ENCODE measurements at places on chromosomes 2 and 18.

DNA sequence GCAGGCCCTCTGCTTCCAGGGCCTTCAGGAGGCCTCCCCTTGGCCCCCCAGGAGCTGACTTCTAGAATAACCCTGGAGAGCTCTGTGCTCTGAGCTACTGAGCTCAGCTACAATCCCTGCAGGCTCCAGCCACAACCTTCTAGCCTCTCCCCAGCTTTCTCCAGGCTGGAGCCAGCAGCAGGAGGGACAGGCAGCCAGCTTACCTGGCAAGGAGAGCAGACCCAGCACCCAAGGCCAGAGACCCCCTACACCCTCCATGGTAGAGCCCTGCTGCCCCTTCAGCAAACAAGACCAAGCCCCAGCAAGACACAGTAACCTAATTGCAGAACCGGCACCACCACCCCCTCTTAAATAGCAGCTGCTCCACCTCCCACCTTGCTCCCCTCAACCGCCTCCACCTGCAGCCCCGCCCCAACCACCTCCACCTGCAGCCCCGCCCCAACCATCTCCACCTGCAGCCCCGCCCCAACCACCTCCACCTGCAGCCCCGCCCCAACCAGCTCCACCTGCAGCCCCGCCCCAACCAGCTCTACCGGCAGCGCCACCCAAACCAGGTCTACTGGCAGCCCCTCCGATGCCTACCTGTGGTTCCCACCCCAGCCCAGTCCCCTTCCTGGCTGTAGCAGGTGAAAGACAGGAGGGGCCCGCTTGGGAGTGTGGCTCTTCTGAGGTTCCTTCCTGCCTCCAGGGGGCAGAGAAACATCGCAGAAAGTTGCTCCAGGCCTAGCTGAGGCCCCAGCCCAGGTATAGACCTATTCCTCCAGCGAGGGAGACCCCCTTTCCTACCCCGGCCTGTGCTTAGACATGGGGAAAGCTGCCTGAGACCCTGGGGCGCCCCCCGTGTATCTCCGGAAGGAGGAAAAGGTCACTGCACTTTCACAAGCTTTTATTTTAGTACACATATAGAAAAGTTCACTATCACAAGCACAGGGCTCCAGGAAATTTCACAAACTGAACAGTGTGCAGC, at the start of gene ASTL:
ASTL (minus strand) TSS at position 324 of the 967 bp plus-strand sequence; CDS start at position 258, 66 bp downstream.
- DNase-seq: peak; percentile 13

DNA sequence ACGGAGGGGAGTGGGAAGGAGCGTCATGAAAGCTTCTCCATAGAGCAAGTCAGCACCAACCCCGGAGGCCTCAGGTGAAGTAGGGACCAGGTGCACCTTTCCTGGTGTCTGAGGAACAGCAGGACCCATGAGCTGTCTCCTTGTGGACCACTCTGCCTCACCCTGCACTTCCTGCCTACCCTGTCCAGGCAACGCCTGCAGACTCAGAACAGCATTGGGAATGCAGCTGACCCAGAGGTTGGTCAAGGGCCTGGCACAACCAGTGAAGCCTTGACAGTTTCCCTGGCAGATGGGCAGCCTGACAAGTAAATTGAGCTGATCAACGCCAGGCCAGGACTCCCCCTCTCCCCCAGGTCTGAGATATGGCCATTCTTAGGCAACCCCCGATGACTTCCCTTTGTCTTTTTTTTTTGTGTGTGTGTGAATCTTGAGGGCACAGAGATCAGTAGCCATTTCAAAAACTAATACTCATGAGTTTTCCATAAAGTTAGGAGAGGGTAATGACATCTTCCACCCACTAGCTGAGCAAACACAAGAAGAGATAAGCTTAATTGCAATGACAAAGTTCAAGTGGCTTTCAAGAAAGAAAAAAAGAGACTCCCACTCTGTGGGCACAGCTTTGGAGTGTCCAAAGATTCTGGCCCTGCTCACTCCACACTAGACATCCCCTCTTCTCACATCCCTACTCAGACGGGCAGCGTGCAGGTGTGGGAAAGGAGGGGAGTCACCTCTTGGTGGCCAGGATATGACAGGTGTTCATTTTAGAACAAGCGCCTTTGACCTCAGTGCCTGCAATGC, 3.5 kb upstream of the FABP1 start:
- DNase-seq: no peak

- no peak for DNase-seq
Observed at GRCh38 chr18:13416208-13416607, 197.6 kb downstream of the LDLRAD4 start.

- no peak for DNase-seq
Observed at GRCh38 chr2:621303-622099, 55.7 kb downstream of the TMEM18 start.

DNA sequence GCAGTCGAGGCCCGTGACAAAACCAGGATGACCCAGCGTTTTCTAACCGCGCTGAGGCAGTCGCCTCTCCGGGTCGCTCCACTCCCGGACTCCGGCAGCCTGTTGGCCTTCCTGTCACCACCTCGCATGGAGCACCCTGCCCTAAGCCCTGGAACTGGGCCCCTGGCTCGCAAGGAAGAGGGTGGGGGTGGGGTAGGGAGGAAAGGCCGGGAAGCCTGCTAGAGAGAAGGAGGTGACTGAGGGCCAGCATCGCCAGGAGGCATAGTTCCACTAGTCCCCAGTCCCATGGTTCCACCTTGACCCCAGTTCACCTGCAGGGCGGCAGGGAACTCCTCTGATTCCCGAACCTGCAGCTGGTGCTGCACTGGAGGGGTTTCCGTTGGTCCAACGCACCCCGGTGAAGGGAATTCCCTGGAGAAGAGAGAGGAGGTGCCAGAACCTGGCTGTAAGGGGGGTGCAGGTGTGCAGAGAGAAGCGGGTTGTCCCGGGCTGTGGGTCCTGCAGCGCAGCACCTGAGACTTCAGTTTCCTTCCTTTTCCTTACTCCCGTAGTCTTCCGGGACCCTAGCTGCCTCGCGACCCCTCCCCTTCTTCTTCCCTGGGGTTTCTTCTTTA, 11.8 kb upstream of the EN1 start:
- DNase-seq: no peak

- no peak for DNase-seq
Observed at GRCh38 chr2:12341920-12342319, 374.8 kb upstream of the TRIB2 start.

DNA sequence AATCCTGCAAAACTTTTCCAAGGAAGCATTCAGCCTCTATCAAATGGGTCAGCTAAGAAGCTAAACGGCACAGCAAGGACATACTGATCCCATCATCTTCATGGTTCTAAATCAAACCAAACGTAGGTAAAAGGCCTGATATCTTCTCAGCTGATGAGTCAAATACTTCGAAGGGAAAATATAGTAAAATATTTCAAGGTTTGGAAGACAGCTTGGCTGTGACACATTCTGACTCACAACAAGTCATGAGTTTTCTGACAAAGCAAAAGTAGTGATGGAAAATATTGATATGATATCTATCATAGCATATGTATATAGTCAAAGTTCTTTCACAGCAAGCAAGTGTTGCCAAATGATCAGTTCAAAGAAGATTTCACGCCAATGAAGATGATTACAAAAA, 31.5 kb downstream of the DOCK10 start:
- DNase-seq: no peak

- DNase-seq: no peak
Observed at GRCh38 chr2:19893520-19894133, 8.2 kb downstream of the TTC32 start.

- no peak for DNase-seq
Observed at GRCh38 chr2:183248866-183249567, 124.8 kb downstream of the NUP35 start.

- no peak for DNase-seq
Observed at GRCh38 chr2:191478799-191479679, 198.9 kb upstream of the NABP1 start.

DNA sequence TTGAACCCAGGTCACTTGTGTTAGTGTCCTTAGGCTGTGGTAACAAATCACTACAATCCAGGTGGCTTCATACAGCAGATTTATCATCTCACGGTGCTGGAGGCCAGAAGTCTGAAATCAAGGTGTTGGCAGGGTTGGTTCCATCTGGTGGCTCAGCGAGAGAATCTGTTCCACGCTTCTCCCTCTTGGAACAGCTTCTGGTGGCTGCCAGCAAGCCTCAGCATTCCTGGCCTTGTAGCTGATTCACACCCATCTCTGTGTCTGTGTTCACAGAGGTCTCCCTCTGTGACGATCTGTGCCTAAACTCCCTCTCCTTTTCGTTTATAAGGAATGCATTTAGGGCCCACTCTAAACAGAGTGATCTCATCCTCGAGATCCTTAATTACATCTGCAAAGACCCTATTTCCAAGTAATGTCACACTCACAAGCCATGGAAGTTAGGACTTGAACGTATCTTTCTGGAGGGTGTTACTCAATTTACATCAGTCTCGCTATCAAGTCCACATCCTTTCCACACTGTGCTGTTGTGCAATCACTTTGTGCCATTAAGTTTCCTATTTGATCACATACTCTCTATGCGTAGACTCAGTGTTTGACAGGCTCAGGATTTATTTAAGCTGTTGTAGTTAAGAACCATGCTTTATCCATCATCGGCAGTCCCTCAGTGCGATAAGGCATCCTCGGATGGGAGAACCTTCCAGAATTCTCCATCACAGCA, 164.4 kb downstream of the SOCS6 start:
- DNase-seq: no peak

DNA sequence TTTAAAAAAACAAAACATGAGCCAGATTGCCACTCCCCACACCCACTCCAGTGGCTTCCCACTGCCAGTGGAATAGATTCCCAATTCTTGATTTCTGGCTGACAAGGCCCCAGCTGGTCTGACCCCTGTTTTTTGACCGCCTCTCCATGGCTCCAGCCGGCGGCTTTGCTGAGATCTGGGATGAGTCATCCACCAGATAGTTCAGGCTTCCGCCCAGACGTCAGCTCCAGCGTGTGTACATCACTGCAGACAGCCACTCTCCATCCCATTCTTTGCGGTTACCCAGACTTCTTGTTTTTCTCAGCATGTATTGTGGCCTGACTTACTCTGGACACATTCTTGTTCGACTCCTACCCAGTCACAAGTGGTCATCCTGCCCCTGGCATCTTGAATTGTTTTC, 227.9 kb downstream of the GBX2 start:
- DNase-seq: no peak

- no peak for DNase-seq
Observed at GRCh38 chr2:181464966-181465365, 7.8 kb downstream of the ITGA4 start.

DNA sequence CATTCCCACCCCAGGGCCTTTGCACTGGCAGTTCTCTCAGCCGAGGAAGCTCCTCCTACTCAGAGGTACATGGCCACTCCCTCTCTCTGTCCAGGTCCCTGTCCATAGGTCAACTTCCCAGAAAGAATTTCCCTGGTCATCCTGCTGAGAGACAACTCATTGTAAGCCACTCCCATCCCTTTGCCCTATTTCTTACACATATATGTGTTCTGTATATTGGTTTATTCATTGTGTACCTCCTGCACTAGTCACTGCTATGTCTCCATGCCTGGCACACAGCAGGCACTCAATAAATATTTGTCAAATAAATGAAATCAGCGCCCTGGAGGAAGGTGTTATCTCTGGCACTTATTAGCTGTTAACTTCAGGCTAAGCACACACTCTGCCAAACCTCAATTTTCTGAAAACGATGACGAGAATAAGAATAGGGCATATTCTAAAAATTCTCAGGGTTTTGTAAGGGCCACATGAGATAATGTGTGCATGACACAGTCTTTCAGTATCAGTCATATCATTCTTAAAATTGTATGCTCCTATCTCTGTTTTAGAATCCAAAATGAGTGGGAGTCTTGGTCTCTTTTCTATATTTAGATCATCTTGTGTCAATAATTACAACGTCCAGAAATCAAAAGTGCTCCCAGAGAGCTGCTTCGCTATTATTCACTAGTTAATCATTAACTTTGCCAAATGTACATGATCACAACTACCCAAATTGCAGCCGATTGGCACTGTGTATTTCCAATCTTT, 198.0 kb downstream of the ALK start:
- DNase-seq: no peak

GRCh38 chr2:114160263-114160981, 270.5 kb downstream of the ACTR3 start:
- DNase-seq: no peak

DNA sequence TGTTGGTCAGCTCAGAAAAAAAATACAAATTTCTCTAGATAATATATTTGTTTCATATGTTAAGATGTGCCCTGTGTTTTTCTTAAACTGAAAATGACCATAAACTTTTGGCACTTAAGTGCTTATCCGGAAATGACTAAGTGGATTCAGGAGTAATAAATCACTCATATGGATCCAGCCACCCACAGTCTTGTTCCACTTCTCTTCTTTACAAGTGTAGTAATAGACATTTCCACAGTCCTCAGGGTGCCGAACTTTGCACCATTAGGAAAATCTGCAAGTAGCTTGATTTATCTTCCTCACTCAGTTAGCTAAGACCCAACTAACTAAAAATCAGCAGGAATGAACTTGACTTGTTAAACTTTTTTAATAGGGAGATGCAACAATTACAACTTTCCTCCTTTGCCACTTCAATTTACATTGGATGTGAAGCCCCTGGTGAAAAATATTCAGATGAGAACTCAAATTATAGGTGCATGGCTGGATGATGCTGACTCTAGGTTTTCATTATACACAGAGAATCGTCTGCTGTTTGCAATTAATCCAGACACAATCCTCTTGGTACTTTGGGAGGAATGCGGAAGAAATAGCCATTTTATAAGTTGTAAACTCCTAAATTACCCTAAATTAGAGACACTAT, 322.5 kb downstream of the ARHGAP15 start:
- DNase-seq: no peak

DNA sequence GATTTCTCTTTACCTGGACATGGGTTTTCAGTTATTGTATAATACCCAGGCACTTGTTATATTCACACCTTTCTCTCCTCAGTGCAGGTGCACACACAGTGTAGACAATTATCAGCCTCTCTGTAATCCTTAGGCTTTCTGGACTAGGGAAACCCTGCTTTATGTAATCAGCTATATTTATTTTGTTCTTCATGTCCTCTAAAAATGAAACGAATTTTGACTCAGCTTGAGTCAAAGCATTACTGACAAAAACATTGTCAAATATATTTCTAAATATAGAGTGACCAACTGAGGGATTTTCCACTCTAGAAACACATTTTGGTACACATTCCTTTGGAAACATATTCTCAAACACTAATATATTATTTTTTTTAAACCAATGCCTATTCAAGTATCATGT, 144.8 kb upstream of the GULP1 start:
- DNase-seq: no peak

DNA sequence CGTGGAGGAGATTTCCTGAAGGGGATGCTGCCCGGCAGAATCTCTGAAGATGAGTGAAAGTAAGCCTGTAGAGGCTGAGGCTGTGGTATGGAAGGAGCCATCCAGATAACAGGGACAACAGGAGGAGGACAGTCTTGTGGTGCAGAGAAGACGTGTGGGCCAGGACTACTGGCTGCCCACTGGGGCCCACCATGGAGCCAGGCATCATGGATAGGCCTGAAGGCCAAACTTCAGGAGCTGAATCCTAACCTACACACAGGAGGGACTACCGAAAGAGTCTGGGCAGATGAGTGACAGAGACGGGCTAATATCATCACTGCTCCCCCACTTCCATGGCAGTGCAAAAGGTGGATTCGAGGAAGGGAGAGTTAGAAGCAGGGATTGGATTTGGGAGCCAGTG, 131.3 kb upstream of the DAPL1 start:
- no peak for DNase-seq

GRCh38 chr2:215215637-215216036, 77.2 kb upstream of the ABCA12 start:
- DNase-seq: no peak

- no peak for DNase-seq
Observed at GRCh38 chr2:72754628-72755320, 71.1 kb downstream of the EXOC6B start.

All from NCI-H187 (cell line).